Pons (tissue), 1 donor: ENCODE measurements at places on chromosomes 12 and 14.

DNA sequence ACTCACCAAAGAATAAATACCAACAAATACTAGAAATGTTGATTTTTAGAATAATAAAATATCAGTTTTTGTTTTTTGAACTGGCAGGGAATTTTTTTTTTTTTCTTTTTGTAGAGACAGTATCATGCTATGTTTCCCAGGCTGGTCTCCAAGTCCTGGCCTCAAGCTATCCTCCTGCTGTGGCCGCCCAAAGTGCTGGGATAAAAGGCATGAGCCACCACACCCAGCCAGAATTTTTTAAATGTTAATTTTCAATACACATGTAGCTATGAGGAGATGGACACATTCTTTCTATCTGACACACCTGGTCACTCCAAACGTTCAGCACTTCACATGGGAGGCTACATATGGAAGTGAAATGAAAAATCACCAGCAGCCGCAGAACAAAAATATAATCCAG lies 126.8 kb downstream of the ETV6 start:
- DNase-seq = no peak

GRCh38 chr12:107992870-107993451 lies 136.1 kb upstream of the WSCD2 start:
- DNase-seq = no peak

GRCh38 chr12:118058881-118059280 lies 2.1 kb downstream of the WSB2 start:
- no peak for DNase-seq

DNA sequence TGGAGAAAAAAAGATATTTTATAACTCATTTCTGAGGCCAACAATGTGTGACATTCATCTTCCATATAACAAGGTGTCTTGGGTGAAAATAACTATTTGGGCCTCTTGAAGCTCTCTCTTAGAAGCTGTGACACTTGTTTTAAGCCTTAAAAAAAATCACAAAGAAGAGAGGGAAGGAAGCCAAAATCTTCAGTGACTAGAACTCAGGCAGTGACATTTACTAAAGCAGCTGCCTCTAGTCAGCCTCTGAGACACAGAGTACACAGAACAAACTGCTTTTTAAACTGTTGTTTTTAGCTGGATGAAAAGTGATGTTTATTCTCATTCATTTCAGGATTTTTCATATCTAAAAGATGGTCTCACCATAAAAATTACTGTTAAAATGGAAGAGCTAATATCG lies 793.6 kb downstream of the GALC start:
- peak; percentile 15 for DNase-seq

- no peak for DNase-seq
These were observed 106.6 kb downstream of the BRMS1L start for GRCh38 chr14:35932659-35933159.

DNA sequence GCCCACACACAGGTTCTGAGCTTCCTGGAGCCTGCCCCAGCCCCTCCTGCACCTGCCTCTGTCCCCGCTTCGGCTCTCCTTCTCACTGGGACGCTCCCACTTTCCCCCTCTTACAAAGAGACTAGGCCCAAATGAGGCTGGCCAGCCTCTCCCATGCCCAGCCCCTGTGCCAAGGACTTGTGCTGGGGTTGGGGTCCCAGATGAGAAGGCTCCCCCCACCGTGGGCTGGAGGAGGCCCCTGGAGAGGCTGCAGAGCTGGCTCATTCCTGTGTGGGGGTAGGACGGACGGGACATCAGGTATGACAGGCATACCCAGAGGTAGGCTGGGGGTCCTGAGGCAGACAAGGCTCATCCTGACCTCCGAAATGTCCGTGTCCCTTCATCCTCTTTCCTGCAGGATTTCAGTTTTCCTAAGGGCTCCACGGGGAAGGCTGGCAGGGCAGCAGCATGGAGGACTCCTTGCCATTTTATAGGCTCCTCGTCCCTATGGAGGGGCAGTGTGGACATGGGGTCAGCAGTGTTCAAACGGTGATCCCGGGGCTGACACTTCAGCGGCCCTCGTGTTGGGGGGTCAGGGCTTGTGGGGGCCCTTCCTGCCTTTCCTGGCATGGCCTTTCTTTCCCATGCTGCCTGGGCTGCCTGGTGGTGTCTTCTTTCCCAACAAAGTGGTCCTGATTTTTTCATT lies 49.1 kb upstream of the MEG3 start:
- DNase-seq = no peak

DNA sequence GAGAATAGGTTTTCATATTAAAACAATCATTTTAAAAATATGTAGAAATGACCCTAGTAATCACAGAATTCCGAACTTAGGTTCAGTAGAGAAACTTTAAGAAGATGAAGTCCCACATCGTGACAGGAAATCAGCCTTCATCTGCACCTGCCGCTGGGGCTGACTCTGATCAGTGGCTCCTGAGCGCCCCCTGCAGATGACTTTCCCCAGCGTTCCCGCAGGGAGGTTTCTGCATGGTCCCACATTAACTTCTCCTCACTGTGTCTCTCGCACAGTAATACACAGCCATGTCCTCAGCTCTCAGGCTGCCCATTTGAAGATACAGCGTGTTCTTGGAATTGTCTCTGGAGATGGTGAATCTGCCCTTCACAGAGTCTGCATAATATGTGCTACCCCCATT lies 1131.1 kb downstream of the TMEM121 start:
- DNase-seq = no peak

DNA sequence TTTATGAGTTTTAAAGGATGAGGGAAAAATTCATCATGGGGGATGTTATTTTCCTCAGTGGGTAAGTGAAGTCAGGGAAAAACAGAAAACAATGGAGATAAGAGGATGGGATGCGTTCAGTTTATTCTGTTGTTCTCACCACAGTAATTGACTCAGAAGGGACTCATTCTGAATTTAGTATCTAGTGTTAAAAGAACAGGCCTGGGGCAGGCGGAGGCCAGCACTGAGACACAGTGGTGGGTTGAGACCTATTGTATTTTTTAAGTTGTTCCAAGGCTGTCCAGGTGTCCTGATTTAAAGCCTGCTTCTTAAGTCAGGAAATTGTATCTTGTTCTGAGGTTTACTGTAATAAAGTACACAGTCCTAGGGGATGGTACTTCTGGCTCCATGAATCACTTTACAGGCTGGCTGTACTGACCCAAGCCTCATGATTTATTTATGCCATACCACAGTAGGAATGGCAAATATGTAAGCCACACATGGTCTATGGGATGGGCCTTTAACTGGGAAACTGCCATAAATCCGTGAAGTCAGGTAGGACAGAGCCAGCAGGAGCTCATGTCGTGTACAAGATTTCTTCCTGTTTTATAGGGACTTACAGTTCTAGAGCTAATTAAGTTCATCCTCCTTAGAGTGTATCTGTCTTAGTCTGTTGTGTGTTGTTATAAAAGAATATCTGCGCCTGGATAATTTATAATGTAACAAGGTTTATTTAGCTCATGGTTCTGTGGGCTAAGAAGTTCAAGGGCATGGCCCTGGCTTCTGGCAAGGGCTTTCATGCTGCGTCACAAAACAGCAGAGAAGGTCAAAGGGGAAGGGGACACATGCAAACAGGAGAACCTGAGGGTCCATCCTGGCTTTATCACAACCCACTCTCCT lies 244.1 kb downstream of the FBXL14 start:
- DNase-seq = no peak

- peak; percentile 82 for DNase-seq
These were observed 156.8 kb upstream of the TMEM260 start for GRCh38 chr14:56422703-56423213.

- no peak for DNase-seq
These were observed 642.1 kb downstream of the NOVA1 start for GRCh38 chr14:25955772-25956171.

- DNase-seq = no peak
These were observed 46.2 kb upstream of the VASH1 start for GRCh38 chr14:76715101-76715500.

DNA sequence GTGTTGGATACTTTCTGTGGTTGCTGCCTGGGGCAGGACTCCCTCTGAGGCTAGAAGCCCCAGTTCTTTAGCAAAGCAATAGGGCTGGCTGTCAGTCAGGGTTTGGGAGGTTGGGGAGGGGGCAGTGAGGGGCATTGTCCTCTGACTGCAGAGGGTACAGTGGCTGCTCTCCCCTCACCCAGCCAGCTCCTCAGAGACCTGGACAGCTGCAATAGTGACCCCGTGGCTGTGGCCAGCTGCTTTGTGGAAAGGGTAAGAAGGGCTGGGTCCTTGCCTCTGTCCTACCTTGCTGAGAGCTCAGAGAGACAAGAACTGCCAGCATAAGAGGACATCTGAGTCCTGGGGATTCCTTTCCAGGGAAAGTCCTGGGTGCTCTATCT lies 25.8 kb downstream of the PLEKHG3 start:
- no peak for DNase-seq

GRCh38 chr12:54059668-54060067 lies 6.0 kb downstream of the HOXC4 start:
- no peak for DNase-seq

DNA sequence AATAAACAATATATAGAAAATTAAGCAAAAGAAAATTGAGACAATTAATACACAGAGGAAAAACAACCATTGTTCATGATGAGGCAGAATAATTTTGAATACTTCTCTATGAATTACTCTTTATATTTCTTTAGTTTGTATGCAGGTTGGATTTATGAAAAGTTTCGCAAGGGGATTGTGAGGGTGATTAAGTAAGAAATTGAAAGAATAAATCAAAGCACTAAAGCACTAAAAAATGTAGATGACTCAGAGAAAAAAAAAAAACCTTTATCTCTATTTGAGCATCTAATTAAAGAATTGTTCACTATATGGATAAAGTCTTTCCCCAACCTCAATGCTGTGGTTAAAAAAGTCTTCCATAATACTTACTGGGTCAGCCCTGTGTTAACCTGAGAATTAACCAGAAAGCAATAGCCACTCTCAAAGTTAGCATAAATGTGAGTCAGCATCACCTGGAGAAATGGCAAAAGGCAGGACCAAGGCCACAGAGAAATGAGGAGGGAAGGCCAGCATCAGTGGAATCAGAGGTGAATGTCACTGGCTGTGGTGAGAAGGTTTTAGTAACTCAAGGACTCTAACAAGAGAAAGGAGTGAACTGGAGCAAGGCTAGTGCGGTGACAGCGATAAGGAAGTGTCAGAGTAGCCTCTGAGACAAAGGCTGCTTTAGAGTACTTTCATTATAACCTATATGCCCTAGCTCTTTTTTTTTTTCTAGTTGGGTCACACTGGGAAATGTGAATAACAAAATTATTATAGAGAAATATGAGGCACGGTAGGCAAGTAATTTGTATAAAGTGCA lies 310.4 kb downstream of the KCNC2 start:
- no peak for DNase-seq

GRCh38 chr12:79125358-79125757 lies 260.8 kb downstream of the SYT1 start:
- no peak for DNase-seq

DNA sequence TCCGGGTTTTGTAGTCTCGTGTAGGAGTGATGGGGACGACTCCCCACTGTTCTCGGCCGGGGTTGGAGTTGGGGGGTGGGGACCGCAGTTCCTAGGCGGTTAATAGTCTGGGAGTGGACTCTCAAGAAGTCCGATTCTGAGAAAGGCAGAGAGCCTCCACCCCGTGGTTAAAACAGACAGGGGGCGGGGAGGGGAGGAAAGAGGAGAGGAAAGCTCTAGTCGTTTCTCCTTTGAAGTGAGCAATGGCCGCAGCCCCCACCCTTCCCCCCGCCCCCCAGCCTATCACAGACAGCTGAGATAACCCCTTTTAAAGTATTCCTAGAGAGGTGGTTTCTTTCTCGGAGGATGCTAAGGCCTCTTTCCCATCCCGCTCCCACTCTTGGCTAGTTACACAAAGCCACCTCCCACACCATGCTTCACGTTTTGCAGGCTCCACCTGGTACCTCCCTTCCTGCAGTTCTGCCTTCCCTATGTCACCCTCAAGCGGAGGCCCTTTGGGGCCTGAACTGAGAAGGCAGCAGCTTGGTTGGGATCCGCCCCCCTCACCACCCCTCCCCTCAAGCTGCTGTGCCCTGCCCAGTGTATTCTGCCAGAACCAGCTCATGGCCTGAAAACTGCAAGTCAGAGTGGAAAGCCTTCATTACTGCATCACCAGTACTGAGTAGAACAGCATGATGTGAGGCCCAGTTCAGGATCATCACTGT lies 853 bp downstream of the USP5 start:
- DNase-seq = peak; percentile 73

DNA sequence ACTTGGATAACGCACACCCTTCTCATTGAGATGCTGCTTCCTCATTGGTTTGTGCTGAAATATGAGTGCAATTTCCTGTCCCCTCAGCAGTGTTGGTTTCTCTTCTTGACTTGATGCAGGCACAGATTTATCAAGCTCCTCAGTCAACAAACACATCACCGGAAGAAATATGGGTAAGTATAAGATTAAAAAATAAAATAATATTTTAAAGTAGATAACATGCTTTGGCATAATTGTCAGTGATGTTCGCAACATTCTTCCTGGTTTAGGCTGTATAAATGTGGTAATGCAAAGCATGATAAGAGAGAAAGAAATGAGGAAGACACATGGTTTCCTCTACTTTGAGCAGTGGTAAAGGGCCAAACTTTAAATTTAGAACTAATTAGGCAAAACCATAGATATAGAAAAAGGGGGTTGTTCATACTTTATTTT lies at the start of gene GPR65:
Gene GPR65, plus strand, starts transcription at position 86 of the 432 bp plus-strand sequence. CDS start 5,713 bp downstream, outside the sequence.
- peak; percentile 68 for DNase-seq

GRCh38 chr12:95173392-95174251 lies 43.6 kb downstream of the FGD6 start:
- DNase-seq = no peak

DNA sequence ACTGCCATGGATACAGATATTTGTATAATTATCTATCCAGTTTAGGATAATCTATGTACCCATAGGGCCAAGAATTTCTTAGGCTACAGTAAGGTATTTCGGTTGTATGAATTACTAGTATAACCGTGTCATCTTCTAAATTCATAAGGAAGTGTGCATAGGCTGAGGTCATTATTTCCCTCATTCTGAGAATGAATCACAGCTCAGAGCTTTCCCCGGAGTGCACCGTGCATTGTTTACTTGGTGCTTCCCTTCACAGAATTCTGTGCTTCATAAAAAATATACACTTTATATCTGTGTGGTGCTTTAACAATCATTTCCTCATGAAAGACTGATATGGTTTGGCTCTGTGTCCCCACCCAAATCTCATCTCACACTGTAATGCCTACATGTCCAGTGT lies 514.1 kb downstream of the ETNK1 start:
- no peak for DNase-seq
